ENCODE measurements at places on chromosomes 3 and 15. TPM values are rescaled to one million over a fixed set of nuclear protein-coding genes. Genes with fewer than 3 reads are reported as not detected.
A peak's percentile ranks its signal among the peaks of the same experiment; 100 is the strongest.

CFAP100 gene
- 0.12 TPM for total RNA-seq

DNA sequence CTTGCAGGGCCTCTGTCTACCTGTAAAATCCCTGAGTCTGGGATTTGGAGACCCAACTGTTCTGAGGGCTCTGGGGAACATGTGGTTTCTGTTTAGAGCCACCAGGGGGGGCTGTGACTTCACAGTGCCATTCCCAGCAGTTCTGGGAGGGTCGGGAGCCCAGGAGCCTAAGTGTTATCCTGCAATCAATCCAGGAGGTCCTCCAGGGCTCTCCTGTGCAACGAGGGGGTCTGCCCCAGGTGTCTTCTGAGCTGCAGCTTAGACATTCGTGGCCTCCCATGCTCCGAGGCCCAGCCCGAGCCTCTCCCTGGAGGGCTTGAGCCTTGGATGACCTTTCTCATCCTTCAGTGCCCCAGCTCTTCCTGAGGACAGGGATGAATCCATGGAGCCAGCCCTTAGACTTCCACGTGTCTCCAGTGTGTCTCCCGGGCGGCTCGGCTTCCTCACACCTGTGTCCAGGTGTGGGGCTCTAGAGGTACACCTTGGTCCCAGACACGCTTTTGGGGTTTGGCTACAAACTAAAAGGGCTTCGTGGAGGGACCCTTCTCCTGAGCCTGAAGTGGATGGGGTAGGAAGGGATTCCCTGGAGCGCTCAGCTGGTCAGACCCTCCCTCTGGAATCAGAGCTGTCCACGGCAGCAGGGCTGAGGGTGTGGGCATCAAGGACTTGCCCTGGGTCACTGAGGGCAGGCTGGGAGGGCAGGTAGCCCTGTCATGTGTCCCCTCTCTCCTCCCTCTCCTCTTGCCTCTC is 20.3 kb upstream of the ABTB1 start:
- DNase-seq = peak; percentile 82

DNA sequence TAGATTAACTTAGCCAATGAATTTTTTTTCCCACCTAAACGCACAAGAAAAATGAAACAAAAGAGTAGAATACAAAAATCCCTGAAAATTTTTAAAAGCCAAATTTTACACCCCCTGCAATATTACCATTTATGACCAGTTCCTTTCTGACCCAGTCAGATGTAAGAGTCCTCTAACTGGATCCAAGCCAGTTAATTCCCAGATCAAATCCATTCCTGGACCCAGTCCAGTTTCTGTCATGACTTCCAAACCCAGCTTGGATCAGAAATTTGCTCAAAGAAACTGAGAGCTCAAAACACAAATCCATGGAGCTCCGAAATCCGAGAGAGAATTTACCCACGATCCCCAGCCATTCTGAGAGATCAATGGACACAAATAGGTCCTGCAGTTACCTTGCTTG is 17.0 kb upstream of the ALDH1L1 start:
- DNase-seq = no peak

DNA sequence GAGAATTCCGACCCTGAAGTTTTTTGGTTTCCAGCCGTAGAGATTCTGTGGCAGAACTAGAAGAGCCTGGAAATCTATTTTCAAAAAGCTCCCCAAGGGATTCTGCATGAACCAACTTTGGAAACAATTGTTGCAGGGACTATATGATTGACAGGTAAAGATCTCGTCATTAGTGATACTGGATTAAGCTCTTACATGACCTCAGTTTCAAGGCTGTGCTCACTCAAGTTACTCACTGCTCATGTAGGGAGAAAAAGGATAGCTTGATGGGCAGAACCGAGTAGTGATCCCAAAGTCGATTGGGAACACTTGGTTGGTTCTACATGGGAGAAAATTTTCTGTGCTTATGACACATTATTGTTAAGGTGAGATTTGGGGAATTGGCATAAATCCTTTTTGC is 142.3 kb upstream of the RASGRP1 start:
- DNase-seq = no peak

Measured in neural progenitor cell (in vitro differentiated cells).